NCI-H2107 (cell line): ENCODE measurements at places on chromosomes 3 and 15.

DNA sequence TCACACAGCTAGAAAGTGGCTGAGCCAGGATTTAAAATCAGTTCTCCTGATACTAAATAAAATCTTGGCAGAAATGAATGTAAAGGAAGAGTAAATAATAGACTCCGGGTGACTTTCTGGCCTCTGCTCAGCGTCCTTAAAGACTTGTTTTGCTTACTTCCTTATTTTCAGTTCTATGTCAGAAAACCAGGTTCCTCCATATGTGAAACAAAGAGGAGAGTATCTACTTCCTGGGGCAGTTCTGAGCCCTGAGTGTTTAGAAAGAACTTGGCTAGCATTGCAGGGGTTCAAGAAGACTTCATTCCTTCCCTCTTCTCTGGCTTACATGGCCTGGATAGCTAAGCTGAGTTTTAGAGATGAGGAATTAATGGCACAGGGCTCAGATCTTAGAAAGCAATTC lies 222.8 kb upstream of the TLE3 start:
- DNase-seq: no peak

DNA sequence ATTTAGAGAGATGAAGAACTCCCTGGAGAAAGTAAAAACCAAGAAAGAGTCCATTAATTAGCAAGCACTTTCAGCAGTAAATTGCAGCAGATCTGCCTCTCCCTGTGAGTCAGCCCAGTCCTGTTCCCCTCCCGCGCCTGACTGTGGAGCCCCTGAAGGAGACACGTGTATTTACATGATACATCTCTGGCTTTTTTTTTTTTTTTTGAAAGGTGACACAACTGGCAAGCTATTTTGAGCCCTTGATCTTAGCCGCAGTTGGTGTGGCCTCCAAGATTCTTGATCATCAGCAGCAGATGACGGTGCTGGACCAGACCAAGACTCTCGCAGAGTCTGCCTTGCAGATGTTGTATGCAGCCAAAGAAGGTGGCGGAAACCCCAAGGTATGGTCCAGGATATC lies 271.8 kb upstream of the TPM1 start:
- no peak for DNase-seq

GRCh38 chr3:71226565-71227269 lies 356.8 kb downstream of the FOXP1 start:
- DNase-seq: no peak

DNA sequence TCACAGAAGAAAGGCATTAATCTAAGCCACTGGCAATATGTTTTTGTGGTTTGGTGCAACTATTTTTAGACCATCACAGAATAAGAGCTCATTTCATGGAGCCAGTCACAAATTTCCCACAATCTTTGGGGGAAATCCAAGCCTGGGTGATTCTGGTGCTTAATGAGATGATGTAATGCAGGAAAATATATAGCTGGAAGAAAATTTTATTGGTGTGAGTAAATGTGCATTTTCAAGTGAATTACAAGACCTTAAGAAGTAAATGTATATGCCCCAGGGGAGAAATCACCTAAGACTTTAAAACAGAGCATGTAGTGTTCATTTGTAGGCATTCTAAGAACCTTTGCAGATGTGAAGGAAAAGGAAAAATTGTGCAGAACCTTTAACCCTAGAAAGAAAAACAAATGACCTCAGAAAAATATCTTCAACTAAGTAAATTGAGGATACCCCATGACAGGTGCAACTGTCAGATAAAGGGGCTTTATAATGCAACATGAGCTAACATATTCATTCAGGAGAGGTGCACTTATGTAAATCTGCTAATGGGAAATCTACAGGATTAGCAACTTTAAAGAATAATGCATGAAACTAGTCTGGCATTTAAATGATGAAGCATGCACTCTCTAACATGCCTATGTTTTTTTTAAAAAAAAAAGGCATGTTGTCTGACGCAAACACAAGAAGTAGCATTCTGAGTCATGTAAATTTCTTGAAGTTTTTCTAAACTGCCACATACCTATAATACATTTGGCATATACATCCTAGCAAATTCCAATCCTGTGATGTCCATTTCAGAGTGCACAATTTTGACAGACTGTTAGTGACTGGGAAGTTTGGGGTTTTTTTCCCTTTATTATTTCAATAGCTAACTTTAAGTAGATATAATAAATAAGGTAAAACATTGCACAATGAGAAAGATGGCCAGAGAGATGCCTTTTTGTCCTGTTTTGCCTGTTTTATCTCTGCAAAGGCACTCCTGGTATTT lies 105.1 kb downstream of the MEX3B start:
- no peak for DNase-seq

GRCh38 chr3:129688271-129688895 lies 81.9 kb upstream of the PLXND1 start:
- peak; percentile 74 for DNase-seq

DNA sequence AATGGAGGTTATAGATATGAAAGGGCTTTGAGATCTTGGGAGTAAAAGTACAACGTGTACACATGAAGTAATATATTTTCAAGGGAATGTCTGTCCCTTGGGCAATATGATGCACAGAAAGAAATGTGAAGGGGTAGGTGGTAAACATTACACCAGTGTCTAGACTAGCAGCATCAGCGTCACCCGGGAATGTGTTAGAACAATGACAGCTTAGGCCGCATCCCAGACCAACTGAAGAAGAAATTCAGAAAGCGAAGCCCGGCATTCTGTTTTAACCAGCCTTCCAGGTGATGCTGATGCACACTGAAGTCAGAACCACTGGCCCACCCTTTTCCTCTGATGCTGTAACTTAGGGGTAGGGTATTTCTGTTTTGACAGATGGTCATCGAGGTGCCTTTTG lies 6.3 kb downstream of the INAFM2 start:
- no peak for DNase-seq

DNA sequence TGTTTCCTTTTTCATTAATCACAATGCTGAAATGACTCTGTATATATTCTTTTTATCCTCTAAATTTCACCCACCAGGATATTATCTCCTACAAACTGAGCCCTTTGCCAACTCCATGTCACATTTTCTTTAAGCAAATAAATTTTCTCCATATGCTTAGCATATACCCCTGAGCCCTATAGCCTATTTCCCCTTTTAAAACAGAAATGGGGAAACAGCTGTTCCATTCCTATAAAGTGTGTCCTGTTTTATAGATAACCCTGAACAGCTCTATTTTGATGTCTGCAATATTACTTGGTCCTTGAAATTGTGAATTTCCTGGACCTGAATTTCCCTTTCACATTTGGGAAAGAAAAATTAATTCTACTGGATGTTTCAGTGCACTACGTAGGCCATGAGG lies 15.6 kb upstream of the FILIP1L start:
- no peak for DNase-seq

DNA sequence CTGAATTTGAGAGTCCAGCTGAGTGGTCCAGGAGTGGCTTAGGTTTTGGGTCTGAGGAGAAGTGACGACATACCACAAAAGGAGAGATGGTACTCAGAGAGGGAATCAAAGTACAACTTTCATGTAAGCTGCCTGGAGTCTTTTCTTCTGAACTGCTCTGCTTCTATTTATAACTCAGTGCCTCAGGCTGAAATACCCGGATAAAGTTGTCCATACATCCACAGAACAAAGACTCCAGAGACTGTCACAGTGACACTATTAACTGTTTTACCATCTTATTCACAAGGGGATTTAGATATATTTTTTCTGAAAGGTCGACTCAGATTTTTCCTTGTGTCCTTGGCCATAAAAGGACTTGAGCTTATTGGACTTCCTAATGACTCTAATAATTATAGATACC lies 264.3 kb upstream of the DNAJC19 start:
- no peak for DNase-seq

DNA sequence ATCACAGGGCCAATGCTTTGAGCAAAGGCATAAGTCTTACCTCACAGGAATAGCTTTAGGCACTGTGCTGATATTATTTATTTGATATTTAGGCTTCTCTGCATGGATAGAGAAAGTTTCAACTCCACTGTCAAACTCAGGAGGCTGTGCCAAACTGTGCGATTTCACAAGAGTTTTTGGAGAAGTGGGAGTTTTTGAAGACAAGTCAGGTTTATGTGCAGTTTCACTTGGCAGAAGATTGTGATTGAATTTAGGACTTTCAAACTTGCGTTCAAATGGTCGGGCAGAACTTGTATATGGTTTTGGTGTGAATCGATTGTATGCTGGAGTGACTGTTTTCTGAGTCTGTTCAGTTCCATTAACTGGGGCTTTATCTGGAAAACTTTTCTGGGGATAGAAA lies 113.7 kb downstream of the TJP1 start:
- no peak for DNase-seq

GRCh38 chr15:28246605-28247004 lies 75.4 kb downstream of the HERC2 start:
- no peak for DNase-seq

- DNase-seq: no peak
Observed at GRCh38 chr3:177516158-177517011, 319.1 kb upstream of the TBL1XR1 start.

DNA sequence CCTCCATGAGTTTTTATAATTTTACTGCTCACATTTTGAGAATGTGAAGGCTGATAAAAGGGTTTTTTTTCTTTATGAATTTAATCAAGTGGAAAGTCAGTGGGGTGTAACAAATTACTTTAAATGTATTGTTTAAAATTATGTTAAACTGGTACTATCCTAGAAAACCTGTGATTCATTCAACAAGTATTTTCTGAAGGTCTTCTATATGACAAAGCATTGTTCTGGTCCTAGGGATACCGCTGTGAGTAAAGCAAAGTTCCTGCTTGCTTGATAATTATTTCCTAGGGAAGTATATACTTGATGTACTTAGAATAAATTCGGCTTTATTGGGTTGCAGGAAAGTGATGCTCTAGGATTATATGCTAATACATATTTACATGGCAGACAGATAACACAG lies 152.8 kb upstream of the GOLGA6L4 start:
- DNase-seq: no peak

- DNase-seq: no peak
Observed at GRCh38 chr3:127104586-127104985, 88.3 kb upstream of the PRR23E start.

DNA sequence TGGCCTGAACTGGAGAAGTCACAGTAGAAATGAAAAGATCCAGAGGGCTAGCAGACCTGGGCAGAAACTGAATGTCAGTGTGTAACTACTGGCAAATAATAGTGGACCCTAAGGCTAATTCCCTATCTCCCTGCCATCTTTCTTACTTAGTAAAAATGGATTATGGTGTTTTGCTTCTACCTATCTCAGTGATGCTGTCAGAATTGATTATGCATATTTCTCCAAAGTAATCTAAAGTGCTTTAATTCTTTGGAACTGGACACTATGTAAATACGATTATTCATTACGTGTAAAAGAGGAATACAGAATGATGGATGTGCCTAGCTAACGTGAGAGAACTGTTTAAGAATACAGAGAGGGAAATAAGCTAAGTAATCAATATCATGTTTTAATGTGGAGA lies 651.9 kb downstream of the NLGN1 start:
- DNase-seq: no peak

GRCh38 chr3:111472556-111472955 lies 69.4 kb upstream of the CD96 start:
- no peak for DNase-seq

DNA sequence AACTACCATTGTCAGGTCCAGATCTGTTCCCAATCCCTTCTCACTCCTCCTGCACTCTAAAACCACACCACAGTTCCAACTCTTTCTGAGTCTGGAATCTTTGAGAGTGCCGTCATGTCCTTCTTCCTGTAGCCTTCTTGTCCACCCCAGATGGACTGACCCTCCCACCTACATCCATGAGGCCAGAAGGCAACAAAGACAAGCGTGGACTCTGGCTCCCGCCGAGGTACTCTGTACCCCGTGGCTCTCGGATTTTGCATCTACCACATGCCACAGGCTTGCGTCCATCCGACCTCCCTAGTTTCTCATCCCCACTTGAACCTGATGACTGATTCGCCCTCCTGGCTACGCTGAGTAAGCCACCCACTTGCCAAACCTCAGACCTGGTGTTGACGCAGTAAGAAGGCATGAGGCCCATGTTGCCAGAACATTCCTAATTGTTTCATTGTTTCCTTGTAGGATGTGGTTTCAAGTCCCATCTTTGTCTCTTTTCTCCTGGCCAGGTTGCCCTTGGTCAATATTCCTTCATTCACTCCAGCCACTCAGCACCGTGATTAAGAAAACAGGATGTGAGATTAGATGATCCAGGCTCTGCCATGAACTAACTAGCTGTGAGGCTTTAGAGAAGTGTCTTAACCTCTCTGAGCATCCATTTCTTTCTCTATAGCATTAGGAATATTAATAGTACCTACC lies 1.1 kb upstream of the ZBTB38 start:
- no peak for DNase-seq

DNA sequence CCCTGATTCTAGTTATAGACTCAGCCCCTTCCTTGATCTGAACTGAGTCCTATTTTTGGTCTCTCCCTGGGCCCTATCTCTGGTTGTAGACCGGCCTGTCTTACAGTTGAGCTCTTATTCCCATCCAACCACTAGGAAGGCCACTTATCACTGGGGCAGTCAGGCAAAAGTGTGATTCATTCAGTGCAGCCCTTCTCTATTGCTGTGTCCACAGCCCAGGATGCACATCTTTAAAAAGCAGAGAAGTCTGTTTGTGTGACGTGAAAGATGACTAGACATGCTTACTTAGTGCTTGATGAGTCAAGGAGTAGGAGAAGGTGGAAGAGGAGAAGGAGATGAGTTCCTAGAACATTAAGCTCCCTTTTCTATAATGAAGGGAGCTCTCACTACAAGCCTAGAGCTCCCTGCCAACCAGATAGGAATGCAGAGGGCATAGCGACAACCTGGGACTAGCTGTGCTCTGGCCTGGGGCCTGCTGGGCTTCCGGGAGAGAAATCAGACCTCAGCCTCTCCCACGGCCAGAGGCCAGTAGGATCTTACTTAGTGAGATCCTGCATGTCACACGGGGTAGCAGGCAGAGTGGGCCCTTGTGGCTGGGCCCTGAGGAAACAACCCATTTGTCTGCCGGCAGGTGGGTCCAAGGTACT lies 25.7 kb downstream of the INSYN1 start:
- DNase-seq: no peak

DNA sequence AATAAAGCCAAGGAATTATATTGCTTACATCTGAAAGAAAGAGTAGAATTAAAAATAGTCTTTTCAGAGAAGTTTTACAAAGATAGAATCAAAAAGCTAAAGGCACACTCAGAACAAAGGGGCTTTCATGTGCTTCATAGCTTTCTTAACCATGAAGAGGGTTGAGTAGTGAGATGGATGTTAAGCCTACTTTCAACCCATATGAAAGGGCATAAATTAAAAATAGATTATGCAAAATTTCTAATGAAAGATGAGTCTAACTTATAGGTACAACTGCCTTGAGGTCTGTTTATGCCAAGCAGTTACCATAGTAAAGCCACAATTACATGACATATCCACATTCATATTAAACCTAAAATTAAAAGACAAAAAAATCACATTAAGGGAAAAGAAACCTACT lies 223.3 kb upstream of the ARHGEF26 start:
- DNase-seq: no peak

GRCh38 chr3:112390783-112391641 lies 58.1 kb downstream of the CD200 start:
- DNase-seq: no peak

- DNase-seq: no peak
Observed at GRCh38 chr3:128322030-128323022, 144.4 kb downstream of the DNAJB8 start.
